Mucosa of descending colon (tissue), 3 donors: ENCODE measurements at places on chromosomes 3 and 15.
A peak's percentile ranks its signal among the peaks of the same experiment; 100 is the strongest.

DNA sequence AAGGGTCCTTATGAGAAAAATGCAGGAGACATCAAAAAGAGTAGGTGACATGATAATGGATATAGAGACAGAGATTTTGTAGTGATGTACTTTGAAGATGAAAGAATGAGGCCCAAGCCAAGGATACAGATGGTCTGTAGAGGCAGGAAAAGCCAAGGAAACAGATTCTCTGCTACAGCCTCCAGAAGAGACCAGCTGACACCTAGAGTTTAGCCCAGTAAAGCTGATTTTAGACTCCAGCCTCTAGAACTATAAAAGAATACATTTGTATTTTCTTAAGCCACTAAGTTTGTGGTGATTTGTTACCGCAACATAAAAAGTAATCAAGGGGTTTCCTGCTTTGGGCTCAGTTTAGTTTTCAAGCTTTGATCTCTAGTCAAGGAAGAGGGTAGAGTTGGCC lies 64.8 kb downstream of the STRIT1 start:
- DNase-seq, result no peak

- DNase-seq, result no peak
Observed at GRCh38 chr3:136110481-136110880, 85.7 kb downstream of the MSL2 start.

DNA sequence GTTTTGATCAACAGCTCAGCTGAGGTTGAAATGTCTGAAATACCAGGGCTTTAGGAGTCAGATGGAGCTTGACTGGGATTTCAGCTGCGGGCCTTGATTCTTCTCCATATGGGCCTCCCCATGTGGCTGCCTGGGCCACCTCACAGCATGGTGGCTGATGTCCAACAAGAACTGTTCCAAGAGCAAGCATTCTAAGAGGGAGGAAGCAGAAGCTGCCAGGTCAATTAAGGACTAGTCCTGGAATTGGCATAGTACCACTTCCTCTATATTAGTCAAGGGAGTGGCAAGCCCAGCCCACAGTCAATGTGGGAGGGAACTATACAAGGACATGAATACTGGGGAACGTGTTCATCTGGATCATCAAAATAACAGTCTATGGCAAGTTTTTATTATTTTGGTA lies 181.7 kb upstream of the ANKRD28 start:
- no peak for DNase-seq

DNA sequence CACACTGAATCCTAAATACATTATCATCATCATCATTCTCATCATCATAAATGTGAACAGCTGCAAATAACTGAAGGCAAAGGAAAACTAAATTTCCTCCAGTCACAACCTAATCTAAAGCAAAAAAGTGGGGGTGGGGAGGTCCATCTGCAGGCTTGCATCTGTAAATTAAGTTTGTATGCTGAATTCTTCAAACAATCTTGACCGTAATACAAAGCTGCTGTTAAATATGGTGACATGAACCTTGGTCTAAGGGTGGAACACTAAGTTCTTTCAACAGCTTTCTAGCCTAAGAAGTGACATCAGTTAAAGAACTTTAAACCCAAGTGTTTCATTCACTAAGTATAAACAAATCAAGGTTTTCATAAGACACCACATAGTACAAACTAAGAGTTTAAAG lies 4.3 kb downstream of the LRRFIP2 start:
- DNase-seq, result peak; percentile 66

- DNase-seq, result no peak
Observed at GRCh38 chr3:146777941-146778340, 172.8 kb upstream of the PLSCR5 start.

DNA sequence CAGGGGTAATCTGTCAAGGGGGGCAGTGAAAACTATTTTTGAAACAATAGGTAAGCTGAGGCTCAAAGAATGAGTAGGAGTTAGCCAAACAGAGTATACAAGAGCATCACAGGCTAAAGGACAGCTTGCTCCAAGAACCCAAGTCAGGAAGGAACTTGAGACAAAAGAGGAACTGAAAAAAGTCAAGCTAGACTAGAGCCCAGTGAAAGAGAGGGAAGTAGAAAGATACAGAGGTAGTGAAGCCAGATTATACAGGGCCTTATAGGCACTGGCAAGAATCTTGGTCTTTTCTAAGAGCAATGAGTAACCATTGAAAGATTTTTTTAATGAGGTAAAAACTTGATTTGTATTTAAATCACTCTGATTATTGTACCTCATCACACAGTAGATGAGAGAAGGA lies 69.9 kb downstream of the FILIP1L start:
- no peak for DNase-seq

GRCh38 chr15:57171426-57171825 lies 204.9 kb upstream of the CGNL1 start:
- DNase-seq, result no peak

GRCh38 chr3:142444343-142444742 lies 3.5 kb downstream of the XRN1 start:
- no peak for DNase-seq

DNA sequence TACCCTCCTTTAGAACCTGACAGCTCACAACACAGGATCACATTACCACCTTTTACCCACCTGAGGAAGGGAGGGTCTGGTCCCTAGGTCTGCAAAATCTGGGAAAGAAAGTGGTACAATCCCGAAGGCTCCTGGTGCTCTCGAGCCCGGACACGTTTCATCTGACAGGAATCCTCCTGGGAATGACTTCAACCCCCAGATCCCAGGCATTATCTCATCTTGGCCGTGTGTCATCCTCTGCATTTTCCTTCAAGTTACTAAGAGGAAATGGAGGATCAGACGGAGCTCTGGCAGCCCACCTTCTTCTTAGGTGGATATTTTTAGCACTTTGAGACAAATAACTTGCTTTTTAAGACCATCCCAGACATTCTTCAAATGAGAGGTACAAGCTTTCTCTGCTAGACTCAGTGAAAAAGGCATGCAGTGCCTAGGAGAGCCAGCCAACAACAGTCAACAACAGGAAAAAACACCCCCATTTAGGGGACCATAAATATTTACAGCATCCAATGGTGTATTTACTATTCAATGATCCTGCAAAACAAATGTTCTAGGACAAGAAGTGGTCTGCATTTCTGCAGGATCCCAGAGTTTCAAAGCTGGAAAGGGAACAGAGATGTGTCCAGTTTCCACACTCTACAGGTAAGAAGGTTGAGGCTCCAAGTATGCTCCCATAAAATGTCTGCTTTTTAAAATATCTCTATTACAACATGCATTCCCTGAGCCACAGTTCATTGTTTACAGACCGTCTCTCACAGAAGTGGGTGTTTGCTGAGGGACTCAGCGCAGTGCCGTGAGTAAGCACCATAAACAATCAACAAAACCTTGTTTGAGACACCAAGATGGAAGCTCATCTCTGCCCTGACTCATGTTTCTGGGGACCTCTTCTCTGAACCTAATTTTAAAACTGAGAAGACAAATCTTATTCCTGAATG lies 38.3 kb upstream of the ARHGEF3 start:
- DNase-seq, result no peak

- no peak for DNase-seq
Observed at GRCh38 chr15:59339252-59339672, 33.4 kb downstream of the MYO1E start.

DNA sequence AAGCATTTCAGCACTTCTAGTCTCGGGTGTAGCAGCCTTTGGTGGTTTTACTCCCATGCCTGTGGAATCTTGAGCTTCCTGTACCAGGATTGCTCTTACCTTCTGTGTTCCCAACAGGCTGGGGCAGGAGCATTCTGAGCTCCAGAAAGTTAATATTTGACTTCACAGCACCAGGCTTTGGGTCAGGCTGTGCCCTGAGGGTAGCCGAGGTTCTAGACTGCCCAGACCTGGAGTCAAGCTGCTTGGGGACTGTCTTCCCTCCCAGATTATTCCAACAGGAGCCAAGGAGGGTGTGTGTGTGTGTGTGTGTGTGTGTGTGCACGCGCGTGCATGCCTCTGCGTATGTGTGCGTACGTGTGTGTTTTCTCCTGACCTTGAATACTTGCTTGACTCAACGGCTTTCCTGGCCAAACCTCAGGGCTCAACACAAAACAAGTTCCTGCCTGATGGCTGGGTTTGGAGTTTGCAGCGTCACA lies 94.8 kb downstream of the FLNB start:
- DNase-seq, result peak; percentile 27

GRCh38 chr15:44490622-44491021 lies 46.3 kb upstream of the EIF3J start:
- no peak for DNase-seq

DNA sequence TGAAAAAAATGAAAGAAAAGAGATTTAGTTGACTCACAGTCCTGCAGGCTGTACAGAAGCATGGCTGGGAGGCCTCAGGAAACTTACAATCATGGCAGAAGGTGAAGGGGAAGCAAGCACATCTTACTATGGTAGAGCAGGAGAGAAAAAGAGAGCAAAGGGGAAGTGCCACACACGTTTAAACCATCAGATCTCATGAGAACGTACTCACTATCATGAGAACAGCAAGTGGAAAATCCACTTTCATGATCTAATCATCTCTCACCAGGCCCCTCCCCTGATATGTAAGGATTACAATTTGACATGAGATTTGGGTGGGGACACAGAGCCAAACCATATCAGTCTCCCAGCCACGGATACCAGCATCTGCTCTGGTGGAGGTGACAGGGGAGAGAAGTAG lies 50.8 kb upstream of the CPOX start:
- DNase-seq, result no peak

- DNase-seq, result no peak
Observed at GRCh38 chr15:94026458-94027304, 204.7 kb upstream of the MCTP2 start.

DNA sequence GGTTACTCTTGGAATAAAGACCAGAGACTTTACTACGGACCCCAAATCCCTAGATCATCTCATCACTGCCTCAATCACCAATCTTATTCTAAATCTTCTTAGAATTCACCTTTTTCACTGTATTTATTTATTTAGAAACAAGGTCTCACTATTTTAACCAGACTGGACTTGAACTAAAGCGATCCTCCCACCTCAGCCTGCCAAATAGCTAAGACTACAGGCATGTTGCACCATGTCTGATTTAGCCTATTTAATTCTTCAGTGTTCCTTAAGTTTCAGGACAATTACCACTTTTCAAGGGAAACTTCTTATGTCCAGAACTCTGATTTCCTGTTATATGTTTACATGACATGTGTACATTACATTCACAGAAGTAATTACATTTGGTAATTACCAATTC lies 238.0 kb upstream of the COL8A1 start:
- no peak for DNase-seq

DNA sequence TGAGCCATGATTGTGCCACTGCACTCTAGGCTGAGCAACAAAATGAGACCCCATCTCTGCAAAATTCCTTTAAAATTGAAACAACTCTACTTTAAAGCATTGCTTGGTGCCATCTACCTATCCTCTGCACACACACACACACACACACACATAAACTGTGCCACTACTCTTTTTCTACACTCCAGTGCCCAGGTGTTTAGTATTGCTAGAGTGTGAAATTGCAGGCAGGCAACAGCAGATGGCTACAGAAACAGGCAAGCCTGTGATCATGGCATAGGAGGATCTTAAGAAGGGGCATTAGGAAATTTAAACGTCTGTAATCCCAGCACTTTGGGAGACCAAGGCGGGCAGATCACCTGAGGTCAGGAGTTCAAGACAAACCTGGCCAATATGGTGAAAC lies 39.0 kb downstream of the SIDT1 start:
- no peak for DNase-seq

GRCh38 chr15:25683911-25684310 lies 179.2 kb downstream of the ATP10A start:
- DNase-seq, result no peak

- no peak for DNase-seq
Observed at GRCh38 chr3:87987952-87988351, 70.9 kb downstream of the CGGBP1 start.

- no peak for DNase-seq
Observed at GRCh38 chr3:139517321-139518065, 22.0 kb downstream of the RBP1 start.

GRCh38 chr3:54862526-54862925 lies 65.3 kb downstream of the LRTM1 start:
- no peak for DNase-seq

- DNase-seq, result no peak
Observed at GRCh38 chr15:62647202-62647842, 395.2 kb upstream of the TPM1 start.

DNA sequence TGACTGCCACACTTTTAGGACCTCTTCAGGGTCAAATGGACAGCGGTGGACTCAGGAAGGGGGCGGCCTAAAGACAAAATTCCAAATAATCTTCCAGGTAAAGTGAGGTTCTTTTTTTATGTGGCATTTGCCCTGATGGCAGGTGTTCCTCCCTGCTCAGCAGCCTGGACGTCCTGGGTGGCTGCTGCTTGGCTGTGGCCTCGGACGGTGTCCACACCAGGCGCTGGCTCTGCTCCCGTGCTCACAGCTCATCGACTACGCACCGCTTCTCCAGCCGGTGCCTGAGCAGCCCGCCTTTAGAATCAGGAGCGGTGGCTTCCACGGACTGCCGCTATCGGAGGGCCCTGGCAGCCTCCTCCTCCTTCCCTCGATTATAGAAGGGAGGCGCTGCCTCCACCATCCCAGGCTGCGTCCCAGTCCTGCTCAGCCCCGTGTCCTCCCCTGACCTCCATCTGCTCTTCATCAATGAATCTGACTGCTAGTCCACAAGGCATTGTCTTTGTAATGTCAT lies 41.9 kb downstream of the PCSK6 start:
- DNase-seq, result no peak

DNA sequence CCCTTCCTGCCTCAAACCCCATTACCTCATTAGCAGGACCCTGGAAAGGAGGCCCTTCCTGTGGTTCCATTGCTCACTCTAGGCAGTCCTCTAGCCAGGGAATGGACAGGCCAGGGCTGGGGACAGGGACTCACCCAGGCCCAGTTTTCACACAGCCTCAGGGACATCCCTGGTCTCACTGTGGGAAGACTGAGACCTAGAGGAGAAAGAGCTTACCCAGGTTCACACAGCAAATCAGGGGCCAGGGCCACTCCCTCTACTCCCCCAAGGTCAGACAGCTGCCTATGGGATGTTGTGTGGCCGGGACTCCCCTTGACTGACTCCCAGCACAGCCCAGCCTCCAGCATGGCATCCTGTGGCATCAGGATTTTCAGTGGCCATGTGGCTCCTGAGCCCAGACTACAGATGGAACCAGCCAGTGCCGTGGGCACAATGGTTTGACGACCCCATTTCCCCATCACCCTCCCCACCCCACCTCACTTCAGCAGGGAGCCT lies 49.3 kb downstream of the ADAMTS7 start:
- peak; percentile 45 for DNase-seq

DNA sequence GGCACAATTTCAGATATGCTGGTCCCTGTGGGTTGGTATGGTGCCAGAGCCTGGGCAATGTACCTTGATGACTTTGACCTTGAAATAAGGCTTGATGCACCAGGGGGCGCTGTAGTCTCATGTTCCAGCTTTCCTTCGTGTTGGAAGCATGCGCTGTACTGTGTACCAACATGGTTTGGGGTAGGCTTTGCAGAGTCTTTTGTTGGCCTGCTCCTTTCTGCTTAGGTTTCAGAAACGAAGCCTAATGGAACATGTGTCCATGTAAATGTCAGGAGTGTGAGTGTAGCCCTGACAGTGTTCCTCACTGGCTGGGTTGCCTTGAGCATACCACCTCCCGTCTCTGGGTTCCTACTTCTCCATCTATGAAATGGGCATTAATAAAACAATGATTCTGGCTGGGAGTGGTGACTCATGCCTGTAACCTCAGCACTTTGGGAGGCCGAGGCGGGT lies 3.6 kb upstream of the CCR4 start:
- peak; percentile 69 for DNase-seq
